AG04449 (cell line): ENCODE measurements at places on chromosomes 4 and X.

GRCh38 chrX:105526431-105526830 is 295.9 kb upstream of the NRK start:
- no peak for DNase-seq

DNA sequence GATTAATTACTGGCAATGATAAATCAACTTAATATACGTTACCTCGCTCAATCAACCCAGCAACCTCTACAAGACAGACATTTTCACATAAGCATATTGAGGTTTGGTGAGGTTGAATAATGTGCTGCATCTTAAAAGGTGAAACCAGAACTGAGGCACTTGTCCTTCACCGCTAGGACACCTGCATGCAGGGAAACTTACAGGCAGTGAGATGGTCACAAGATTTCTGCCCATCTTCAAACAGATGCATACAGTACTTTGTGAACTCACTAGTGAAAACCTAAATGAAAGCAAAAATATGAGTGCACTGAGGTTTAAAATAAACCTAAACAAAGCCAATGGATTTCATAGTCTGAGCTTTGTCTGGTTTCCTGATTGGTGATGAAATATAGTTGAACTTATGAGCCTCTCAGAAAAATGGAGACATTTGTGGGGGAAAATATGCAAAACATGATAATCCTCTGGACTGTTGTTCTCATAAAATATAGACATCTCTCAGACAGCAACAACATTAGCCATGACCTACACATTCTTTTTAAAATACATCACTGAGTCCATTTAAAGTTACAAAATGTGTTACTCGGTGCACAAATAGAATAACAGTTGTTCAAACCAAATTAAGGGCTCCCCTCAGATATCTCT is 20.9 kb upstream of the PRSS12 start:
- peak; percentile 81 for DNase-seq

- DNase-seq: no peak
Observed at GRCh38 chrX:129631849-129632248, 22.9 kb downstream of the APLN start.

- DNase-seq: no peak
Observed at GRCh38 chr4:536351-536972, 37.5 kb downstream of the PIGG start.

DNA sequence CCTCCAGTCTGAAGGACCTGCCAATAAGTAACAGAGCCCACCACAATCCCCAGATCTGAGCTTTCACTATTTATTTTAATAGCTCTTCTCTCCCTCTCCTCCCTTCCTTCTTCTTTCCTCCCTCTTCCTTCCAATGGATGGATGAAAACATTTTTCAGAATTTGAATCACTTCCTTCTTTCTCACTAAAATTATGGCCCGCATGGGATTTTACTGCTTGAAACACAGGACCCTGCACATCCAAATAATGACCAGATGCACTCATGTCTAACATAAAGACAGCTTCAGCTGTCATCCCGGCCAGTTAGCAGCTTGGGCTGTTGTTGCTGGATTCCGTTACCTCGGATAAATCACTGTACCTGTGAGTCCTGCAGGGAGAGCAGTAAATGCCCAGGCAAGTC is 5.4 kb upstream of the PHEX start:
- no peak for DNase-seq

DNA sequence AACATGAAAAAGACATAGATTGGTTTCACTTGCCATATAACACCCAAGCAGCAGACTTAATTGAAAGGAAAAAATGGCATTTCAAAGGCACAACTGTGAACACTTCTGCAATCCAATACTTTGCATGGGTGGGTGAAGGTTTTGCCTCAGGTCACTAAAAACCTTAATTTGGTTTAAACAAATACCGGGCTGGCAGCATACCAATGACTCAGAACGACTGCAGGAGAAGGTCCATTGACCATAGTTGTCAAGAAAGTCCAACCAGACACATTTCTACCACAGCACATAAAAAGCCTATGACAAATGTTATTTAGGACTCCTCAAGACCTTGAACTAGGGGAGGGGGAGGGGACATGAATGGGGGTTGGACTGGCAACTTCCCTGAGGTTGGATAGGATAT is 183.6 kb upstream of the TRPC5 start:
- no peak for DNase-seq

DNA sequence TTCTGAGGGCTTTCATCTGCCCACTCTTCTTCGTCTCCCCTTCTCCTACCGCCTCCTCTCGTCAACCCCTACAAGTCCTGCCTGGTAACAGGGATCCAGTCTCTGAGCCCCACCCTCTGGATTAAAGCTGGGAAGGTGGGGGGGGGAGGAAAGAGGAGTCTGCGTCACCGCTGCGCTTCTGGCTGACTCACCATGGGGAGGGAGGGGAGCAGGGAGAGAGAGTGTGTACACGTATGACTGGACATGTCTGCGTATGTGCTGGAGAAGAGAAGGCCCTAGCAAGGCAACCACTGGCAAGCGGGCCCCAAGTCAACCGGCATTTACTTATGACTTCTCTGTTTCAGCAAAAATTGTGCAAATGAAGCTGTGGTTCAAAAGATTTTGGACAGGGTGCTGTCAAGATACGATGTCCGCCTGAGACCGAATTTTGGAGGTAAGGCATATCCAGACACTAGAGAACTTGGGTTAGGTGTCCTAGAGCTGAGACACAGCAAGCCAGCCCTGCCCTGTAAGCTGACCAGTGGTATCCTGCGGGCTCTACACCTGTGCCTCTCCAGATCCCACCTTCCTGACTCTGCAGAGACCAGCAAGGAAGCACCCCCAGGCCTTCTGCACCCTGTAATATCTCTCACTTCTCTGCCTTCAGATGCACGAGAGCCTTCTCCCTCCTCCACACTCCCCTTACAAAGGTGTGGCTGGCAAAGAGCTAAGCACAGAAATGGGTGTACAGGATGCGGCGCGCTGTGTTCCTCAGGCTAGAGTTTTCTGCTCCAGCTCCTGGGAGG is 2.5 kb downstream of the GABRQ start:
- no peak for DNase-seq

GRCh38 chr4:48974979-48975640 is 11.0 kb upstream of the CWH43 start:
- DNase-seq: no peak
